Cardiac fibroblast (primary cell): ENCODE measurements at places on chromosomes 5 and 9.

- peak; percentile 6 for DNase-seq
Measured at GRCh38 chr5:20528471-20528870, 540.5 kb upstream of the CDH18 start.

DNA sequence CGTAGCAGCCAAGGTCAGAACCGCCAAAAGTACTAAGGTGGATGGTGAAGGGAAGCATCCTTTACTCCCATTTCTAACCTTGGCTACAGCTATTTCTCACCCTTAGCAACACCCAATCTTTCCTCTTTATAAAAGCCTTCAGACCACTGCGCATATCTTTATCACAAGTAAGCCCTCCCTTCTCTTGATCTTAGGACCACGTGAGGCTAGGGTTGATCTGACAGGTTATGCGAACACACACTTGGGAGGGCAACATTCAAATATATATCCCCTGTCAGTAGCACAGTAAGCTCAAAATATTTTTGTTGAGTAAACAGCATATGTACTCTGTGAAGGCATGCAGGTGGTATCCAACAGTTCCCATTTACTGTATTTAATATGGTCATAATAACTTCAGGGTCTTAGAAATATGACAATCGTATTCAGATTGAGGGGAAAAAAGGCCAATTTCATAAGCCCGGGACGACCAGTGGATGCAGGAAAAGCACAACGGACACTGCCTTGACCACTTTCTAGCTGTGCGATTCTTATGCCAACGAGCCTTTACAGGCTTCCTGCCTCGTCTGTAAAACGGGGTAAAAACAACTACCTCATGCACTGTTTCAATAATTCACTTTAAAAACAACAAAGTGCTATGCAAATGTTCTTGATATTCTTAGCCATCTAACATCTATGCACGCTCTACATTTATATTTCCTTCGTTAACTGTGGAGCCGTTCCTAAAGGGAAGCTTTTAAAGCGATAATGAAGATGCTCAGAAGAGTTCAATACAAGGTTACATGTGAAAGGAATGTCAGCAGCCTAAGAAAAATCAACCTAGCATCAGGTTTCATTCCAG, 1.3 kb downstream of the ARSB start:
- no peak for DNase-seq

GRCh38 chr9:113998525-113999255, 79.4 kb downstream of the AMBP start:
- DNase-seq, result peak; percentile 10

- DNase-seq, result peak; percentile 23
Measured at GRCh38 chr9:85944672-85945071, 3.7 kb downstream of the NAA35 start.

GRCh38 chr5:135126688-135127438, 92.8 kb upstream of the PITX1 start:
- no peak for DNase-seq

GRCh38 chr5:40833712-40834229, 1.3 kb downstream of the RPL37 start:
- DNase-seq, result no peak

GRCh38 chr5:4019009-4019769, 423.6 kb downstream of the IRX1 start:
- DNase-seq, result peak; percentile 41

DNA sequence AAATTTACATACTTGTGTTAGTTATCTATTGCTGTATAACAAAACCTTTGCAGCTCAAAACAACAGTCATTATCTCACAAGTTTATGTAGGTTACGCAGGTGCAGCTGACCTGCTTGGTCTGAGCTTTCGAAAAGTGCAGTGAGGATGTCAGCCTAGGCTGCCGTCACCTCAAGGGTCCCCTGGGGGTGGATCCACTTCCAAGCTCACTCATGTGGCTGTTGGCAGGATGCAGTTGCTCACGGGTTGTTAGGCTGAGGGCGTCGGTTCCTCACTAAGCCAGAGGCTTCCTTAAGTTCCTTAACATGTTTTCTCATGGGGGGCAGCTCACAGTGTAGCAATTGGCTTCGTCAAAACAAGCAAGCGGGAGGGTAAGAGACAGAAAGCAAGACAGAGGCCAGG, 139.8 kb downstream of the DOCK8 start:
- DNase-seq, result no peak

GRCh38 chr5:30832519-30832918, 361.0 kb upstream of the CDH6 start:
- no peak for DNase-seq

DNA sequence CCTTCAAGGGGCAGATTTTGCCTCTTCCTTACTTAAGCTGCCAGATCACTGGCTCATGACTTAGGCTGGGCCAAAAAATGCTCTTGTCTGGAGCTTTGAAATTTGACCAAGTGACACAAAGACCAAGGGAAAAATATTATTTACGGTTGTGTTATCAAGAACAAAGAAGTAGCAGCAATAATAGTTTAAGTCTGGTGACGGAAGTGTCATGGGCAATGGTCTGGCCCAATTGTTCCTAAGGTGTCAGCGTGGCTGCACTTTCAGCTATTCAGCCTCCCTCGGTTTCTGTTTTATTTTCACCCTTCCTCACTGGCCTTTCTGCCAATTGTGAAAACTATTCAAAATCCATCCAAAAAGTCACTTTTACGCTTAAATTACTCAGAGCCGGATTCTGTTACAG, 185.3 kb downstream of the CDH18 start:
- DNase-seq, result no peak

GRCh38 chr5:151257731-151258181, 4.8 kb downstream of the GM2A start:
- peak; percentile 25 for DNase-seq

GRCh38 chr9:37624073-37624472, 26.7 kb upstream of the FRMPD1 start:
- DNase-seq, result no peak

DNA sequence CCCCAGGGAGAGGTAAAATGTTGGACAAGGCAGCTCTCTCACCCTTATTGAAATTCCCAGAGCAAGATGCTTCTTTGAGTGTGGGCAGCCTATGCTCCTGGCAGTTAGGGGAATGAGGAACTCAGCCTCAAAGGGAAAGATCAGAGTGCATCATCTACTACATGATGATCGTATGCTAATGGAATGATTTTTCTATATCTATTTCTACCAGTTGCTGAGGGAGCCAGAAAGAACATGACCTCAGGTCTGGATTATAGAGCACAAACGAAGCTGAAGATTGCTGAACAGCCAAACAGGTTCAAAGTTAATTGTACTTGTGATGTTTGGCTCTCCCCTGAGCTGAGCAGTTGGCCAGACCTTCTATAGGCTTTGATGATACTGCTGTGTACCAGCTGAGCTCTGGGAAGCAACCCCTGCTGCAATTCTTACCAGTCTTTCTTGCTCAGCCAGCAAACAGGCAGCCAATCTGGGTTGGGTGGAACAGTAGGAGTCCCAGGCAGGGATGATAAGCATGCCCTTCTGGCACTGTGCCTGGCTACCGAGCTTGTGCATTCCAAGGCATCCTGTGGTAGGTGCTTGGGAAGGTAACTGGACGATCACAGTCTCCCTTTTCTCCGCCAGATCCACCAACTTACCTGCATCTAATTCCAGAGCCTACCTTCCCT, 10.3 kb upstream of the FBXL7 start:
- no peak for DNase-seq

DNA sequence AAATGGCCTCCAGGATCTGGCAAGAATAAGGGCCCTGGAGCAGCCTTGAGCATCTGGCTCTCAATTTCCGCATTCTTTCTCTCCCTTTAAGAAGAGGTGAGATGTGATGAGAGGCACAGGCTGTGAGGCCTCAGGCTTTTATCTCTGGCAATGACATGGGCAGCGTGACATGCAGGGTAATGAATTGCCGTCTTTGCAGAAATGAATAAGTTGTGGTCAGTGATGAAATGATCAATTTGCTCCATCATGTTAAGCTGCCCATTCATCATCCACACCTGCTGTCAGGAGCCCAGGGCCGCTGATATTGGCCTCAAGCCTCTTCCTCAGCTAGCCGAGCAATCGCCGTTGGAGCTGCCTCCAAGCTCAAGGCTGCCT, 265.3 kb downstream of the TRIM32 start:
- DNase-seq, result no peak

DNA sequence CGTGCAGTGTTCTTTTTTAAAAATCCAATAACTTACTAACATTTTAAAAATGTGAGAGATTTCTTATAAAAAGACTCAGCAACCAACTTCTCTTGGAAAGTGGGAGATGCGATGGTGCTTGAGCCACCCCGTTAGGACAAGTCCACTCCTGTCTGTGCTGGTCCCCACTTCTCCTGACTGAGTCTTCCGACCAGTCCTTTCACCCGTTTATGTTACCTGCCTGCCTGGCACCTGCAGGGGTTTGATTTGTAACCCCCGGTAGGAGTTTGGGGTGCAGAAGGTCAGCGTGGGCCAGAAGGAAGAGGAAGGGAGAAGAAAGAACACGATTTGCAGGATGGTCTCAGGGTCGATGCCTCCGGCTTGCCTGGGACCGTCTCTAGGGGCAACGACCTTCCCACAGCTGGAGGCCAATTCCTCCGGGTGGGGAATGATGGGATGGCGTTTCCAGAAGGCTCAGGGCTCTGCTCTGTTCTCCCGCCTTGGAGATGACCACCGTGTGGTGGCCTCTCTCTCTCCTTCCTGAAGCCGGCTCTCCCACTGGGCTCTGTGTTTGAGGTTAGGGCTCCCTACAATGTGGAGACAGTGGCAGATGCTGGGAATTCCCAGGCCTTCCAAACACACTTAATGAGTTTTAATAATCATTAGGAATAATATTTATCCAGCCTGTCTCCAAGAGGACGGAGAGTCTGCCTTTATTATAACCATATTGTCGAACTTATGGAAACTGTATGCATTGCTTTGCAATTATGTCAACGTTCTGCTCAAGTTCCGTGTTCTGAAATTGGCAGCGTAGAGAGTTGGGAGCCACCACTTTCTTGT, 14.8 kb downstream of the COL27A1 start:
- DNase-seq, result no peak

- DNase-seq, result peak; percentile 74
Measured at GRCh38 chr9:18795947-18796671, 236.9 kb downstream of the SAXO1 start.

DNA sequence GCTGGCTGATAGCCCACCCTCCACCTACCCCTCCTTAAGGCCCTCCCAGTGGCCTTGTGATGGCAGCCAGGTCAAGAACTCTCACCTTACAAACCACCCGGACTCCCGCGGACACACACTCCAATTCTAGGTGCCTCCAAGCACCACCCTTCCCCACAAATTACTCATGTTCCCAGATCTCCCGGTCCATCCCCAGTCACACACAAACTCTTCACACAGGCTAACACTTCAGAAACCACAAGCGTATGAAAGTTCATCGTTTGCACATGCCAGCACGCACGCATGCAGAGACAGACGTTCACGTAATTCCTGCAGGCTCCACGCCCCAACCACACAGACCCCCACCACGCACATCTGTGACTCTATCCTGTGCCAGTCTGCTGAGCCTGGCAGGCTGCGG, 18.0 kb downstream of the NR5A1 start:
- DNase-seq, result no peak

DNA sequence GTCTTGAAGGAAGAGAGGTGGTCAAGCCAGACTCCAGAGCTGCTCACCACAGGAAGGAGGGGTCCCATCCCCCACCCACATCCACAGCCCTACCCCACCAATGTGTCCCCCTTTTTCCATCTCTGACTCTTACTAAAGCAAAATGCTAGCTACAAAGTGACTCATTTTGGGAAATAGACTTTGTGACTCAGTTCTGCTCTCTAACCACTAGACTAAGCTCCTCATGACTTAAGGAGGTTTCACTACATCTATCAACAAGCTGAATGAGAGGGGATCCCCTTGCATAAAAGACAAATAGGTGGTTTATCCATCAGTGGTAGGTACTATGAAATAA, 35.1 kb upstream of the ADRB2 start:
- no peak for DNase-seq

DNA sequence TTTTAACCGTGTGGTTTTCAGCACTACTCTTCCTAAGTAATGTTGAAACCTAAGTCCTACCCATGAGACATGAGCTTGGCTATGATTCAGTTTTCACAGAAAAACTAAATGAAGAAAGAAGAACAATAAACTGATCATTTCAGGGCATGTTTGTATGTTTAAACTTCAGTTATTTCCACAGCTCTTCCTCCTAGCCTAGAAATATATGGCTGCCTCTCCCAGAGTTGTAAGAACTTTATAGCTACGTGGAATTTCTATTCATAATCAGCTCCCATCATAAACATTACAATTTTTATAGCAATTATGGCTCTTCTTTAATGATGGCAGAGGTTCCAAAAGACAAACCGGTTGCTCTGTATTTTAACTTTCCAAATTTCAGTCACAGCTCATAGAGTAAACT, 314.7 kb upstream of the ADAMTSL1 start:
- no peak for DNase-seq

GRCh38 chr5:37208883-37209797, 40.0 kb downstream of the CPLANE1 start:
- peak; percentile 54 for DNase-seq

GRCh38 chr5:132223861-132224260, 3.8 kb downstream of the P4HA2 start:
- DNase-seq, result no peak

- DNase-seq, result peak; percentile 44
Measured at GRCh38 chr5:145847499-145848497, 12.7 kb upstream of the PRELID2 start.
